ENCODE measurements at places on chromosomes 5 and 9.

- no peaks in the 10 kb centered on the region for H3K4me1 ChIP-seq
- no peak for DNase-seq
- H3K36me3 ChIP-seq, result no peaks in the 10 kb centered on the region
- H3K4me3 ChIP-seq, result no peak overlapping the region
Observed at GRCh38 chr9:78097541-78097940, 65.9 kb upstream of the GNAQ start.

DNA sequence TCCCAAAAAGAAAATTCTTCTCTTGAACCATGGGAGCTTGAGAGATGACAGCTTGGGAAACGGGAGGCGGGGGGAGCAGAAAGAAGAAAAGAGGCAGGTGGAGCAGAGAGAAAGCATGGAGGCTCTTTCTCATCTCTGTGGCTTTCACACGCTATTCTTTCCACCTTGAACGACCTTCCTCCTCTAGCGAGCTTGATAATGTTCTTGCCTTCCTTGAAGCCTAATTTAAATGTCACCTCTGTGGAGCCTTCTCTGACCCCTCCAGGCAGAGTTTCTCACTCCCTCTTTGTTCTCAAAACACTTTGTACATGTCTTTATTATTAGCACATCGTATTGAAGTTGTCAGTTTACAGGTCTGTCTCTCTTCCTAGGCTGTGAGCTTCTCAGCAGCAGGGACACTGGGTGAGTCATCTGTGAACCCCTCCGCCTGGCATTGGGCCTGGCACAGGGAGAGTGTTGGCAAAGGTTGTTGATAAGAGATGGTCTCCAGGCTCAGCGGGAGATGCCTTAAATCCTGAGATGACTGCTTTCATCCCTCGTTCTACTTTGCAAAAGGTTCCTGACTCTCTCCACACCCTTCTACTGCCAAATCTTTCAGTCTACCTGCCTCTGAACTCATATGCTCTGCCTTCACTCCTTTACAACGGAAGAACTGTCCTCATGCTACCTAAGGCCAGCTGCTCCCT lies 14.1 kb upstream of the STRBP start:
- H3K27ac ChIP-seq, result no peak overlapping the region
- H3K27me3 ChIP-seq, result no peaks in the 10 kb centered on the region
- H3K4me1 ChIP-seq, result no peaks in the 10 kb centered on the region
- H3K36me3 ChIP-seq, result no peaks in the 10 kb centered on the region
- no peak overlapping the region for H3K4me3 ChIP-seq
- DNase-seq, result no peak

DNA sequence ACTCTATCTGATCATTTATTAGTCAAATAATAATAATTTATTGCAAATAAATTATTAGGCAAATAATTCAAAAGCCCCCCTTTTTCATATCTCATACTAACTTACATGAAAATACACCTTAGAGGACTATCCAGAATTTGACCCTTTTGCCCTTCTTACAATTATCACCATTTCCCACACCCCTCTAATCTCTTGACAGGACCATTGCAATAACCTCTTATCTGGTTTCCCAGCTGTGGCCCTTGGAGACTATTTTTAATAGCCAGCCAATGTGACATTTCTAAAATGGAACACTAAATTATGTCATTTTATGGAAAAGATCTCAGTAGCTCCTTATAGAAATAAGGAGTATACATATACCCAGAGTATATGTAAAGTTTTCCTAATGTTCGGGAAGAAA lies 588.4 kb upstream of the COX7C start:
- no peaks in the 10 kb centered on the region for H3K27me3 ChIP-seq
- H3K4me1 ChIP-seq, result no peaks in the 10 kb centered on the region
- no peak overlapping the region for H3K4me3 ChIP-seq

DNA sequence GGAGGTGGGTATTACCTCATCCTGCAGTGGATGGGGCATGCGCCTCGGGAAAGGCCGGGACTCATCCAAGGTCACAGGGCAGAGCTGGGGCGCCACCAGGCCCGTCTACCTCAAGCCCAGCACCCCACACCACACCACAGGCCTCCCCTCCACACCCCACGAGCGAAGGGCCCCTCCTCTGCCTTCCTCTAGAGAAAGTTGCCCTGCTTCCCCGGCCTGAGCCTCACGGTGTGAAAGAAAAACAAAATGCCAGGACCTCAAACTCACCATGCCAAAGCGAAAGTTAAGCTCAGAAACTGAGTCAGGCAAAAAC lies 161.1 kb downstream of the COL23A1 start:
- no peaks in the 10 kb centered on the region for H3K27me3 ChIP-seq
- H3K36me3 ChIP-seq, result no peaks in the 10 kb centered on the region
- DNase-seq, result no peak
- H3K4me3 ChIP-seq, result no peak overlapping the region

GRCh38 chr5:62256161-62257019 lies 49.6 kb upstream of the KIF2A start:
- no peaks in the 10 kb centered on the region for H3K27me3 ChIP-seq
- no peak overlapping the region for H3K4me3 ChIP-seq
- no peak overlapping the region for H3K27ac ChIP-seq
- DNase-seq, result peak; percentile 23
- H3K36me3 ChIP-seq, result no peaks in the 10 kb centered on the region

DNA sequence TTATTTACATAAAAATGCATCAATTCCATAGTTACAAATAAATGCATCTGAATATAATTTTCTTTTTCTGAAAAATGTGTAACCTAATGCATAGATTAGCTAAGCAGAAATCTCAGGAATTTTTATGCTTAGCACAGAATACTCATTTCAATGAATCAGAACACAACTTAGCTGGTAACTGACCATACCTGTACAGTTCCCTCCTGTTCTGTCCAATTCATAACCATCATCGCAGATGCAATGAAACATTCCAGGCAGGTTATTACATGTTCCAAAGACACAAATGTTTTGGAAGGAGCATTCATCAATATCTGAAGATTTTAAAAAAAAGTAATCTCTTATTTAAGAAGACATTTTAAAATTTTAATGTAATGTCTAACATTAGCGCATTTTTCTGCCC lies 219.4 kb downstream of the FBN2 start:
- no peaks in the 10 kb centered on the region for H3K27me3 ChIP-seq
- DNase-seq, result no peak
- no peak overlapping the region for H3K27ac ChIP-seq
- H3K4me1 ChIP-seq, result no peaks in the 10 kb centered on the region

GRCh38 chr5:109743041-109743531 lies 53.4 kb downstream of the MAN2A1 start:
- no peak overlapping the region for H3K4me3 ChIP-seq
- DNase-seq, result peak; percentile 86
- H3K27ac ChIP-seq, result peak overlapping the region; percentile 98

GRCh38 chr5:172733131-172733973 lies 37.6 kb downstream of the DUSP1 start:
- no peak overlapping the region for H3K27ac ChIP-seq
- DNase-seq, result peak; percentile 50
- H3K36me3 ChIP-seq, result no peaks in the 10 kb centered on the region
- no peaks in the 10 kb centered on the region for H3K27me3 ChIP-seq
- no peaks in the 10 kb centered on the region for H3K4me1 ChIP-seq
- H3K4me3 ChIP-seq, result no peak overlapping the region

- DNase-seq, result peak; percentile 51
- H3K36me3 ChIP-seq, result peaks cover 6% of the 10 kb centered on the region
- H3K27me3 ChIP-seq, result no peaks in the 10 kb centered on the region
Observed at GRCh38 chr5:6633469-6634245, 417 bp downstream of the SRD5A1 start.

GRCh38 chr9:134617246-134617645 lies 24.4 kb upstream of the COL5A1 start:
- no peak for DNase-seq
- H3K4me1 ChIP-seq, result no peaks in the 10 kb centered on the region
- no peak overlapping the region for H3K27ac ChIP-seq

DNA sequence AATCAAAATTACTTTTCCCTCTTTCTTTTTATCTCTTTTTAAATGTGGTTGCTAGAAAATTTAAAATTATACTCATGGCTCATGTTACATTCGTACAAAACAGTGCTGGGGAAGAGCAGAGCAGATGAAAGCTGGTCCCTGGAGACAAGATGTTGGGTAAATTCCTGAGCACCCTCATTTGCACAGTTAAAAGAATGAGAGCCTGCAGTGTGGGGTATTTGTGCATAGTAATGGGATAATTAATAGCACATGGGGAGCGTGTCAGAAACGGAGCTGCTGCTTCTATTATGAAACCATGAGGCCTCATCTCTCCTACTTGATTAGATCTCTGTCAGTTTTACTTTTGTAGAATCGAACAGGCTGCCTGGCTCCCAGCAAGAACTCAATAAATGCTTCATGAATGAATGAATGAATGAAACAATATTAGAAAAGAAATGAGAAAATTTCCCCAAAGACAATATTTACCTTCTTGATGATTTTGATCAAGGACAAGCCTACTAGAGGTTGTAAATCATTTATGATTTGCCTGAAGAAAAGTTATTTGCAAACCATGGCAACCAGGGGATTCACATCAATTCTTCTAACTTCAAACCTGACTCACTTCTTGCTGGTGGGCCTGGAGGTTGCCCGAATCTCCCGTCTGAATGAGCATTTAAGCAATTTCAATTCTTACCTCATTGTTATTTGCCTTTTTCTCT lies 177.2 kb upstream of the TUT7 start:
- H3K27me3 ChIP-seq, result no peaks in the 10 kb centered on the region
- no peaks in the 10 kb centered on the region for H3K36me3 ChIP-seq
- no peaks in the 10 kb centered on the region for H3K4me1 ChIP-seq
- H3K4me3 ChIP-seq, result no peak overlapping the region

DNA sequence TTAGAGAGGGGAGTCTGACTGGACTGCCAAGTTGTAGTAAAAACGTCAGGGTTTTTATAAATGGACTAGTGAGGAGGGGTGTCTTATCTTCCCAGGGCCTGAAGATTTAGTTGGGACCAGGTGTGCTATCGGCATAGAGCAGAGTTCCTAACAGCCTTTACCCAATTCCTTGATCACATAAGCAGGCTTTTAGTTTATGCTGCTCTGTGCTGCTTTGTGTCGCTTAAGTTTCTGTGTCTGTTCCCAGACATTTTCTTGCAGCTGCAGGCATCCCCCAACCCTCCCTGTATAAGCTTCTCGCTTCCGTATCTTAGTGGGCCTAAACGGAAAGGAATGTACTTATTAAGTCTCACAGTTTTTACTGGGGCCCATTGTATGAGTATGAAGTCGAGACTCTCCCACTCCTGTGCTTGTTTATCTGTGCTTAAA lies 2.6 kb upstream of the SMC5 start:
- DNase-seq, result no peak
- H3K36me3 ChIP-seq, result peaks cover under 1% of the 10 kb centered on the region
- H3K4me1 ChIP-seq, result peaks cover 2% of the 10 kb centered on the region
- no peak overlapping the region for H3K4me3 ChIP-seq
- no peak overlapping the region for H3K27ac ChIP-seq

DNA sequence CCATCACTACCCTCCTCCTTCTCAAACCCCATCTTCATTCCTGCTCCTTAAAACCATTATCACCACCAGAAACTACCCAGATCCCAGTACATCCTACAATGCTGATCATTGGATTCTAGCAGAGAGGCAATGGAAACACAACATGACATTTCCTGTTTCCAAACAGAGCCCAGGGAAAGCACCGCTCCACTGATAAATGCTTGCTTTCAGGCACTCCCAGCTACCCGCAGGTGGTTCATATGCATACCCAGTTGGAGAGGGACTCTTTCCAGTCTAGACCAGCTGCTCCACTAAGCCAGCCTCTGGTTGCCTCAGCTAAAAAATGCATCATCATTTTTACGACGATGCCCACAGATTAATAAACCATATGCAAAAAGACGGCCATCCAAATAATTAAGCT lies 39.2 kb upstream of the ACO1 start:
- no peak overlapping the region for H3K4me3 ChIP-seq
- peak; percentile 94 for DNase-seq
- H3K36me3 ChIP-seq, result no peaks in the 10 kb centered on the region
- H3K27ac ChIP-seq, result peak overlapping the region; percentile 89

GRCh38 chr5:175082866-175083590 lies 358.6 kb downstream of the MSX2 start:
- no peaks in the 10 kb centered on the region for H3K27me3 ChIP-seq
- no peak overlapping the region for H3K27ac ChIP-seq
- no peak for DNase-seq
- no peaks in the 10 kb centered on the region for H3K4me1 ChIP-seq

GRCh38 chr9:11142965-11143738 lies 530.4 kb upstream of the PTPRD start:
- H3K36me3 ChIP-seq, result no peaks in the 10 kb centered on the region
- H3K4me1 ChIP-seq, result no peaks in the 10 kb centered on the region
- no peaks in the 10 kb centered on the region for H3K27me3 ChIP-seq
- DNase-seq, result no peak
- no peak overlapping the region for H3K4me3 ChIP-seq
- no peak overlapping the region for H3K27ac ChIP-seq

DNA sequence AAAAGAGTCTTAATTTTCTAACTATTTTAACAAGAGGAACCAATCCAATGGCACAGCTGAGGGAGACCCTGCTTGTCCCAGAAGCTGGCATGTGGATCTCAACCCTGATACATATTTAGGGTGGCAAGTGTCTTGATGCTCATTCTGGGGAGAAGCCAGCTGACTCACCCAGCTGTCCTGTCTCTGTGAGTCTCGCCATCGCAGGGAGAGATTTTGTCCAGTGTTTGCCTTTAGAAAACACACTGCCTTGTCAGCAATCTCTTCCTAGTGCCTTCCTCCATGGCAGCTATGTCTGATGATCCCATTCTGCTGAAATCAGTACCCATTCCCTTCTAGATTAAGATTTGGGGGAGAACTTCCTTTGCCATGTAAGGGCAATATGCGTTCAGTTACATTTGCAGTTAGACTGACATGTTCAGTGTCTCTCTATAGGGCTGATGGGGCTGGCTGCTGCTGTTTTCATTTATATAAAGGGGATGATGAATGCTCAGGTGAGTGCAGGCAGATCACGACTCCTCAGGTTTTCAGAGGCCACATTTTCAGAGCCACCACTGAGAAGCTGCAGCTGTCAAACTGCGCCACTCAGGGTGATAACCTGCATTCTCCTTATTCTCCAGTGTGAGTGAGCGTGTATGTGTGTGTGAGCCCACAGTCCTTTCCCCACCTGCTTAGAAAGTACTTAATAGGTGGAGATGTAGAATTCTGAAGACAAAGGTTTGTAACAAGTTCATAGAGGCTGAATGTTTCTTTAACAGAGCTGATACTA lies 217.0 kb downstream of the GAS1 start:
- H3K4me1 ChIP-seq, result peaks cover 4% of the 10 kb centered on the region
- no peaks in the 10 kb centered on the region for H3K27me3 ChIP-seq
- no peak overlapping the region for H3K4me3 ChIP-seq
- DNase-seq, result no peak

GRCh38 chr9:125258160-125258785 lies 3.4 kb upstream of the GAPVD1 start:
- no peaks in the 10 kb centered on the region for H3K36me3 ChIP-seq
- no peak overlapping the region for H3K4me3 ChIP-seq
- H3K4me1 ChIP-seq, result no peaks in the 10 kb centered on the region
- no peak overlapping the region for H3K27ac ChIP-seq

DNA sequence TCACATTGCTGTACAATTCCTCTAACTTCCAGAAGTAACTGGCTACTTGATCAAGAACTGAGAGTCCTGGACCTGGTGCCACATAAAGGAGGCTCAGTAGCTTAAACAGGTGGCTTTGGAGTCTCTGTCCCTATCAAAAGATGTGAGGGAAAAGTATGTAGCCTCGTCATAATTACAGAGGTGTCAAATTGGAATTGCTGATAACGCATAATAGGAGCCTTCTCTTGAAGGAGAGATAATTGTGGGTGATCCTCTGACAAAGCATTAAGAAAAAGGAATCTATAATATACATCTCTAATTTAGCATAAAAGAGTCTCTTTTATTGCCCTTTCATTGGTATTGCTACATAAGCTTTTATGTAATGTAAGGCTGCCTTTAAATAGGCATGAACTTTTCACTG lies 1246.4 kb upstream of the CDH9 start:
- no peaks in the 10 kb centered on the region for H3K27me3 ChIP-seq
- no peak overlapping the region for H3K4me3 ChIP-seq
- no peak for DNase-seq
- H3K27ac ChIP-seq, result no peak overlapping the region

Data from mesendoderm (in vitro differentiated cells).